ENCODE measurements at places on chromosomes 2 and 18.
A peak's percentile ranks its signal among the peaks of the same experiment; 100 is the strongest.

DNA sequence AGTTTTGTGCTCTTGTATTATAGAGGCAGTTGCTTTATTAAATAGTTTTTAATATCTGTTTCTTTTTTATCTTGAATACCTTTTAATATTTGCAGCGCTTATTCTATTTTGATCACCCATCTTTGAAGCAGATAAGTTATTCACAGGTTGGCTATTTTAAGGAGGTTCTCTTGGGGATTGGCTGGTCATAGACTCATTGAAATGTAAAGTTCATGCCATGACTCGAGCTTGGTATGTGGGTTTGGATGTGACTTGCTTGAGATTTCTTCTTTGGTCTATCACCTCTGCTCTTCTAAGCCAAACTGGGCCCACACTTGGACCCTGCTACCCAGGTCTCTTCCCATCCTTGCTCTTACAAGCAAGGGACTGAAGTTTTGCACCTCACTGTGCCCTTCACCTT, 33.6 kb downstream of the FARP2 start:
- no peak for DNase-seq

DNA sequence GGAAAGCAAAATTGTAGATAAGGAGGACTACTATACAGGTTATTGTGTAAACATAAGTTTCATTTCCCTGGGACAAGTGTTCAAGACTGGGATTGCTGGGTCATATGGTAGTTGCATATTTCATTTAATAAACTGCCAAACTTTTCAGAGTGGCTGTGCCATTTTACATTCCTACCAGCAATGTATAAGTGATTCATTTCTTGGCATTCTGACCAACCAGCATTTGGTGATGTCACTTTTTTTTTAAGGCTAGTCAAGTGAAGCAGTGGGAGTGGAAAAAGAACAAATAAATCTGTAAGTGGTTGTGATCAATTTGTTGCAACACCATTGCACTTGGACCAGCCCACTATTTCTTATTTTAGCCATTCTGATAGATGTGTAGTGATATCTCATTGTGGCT, 5.2 kb upstream of the CHCHD5 start:
- DNase-seq, result no peak

DNA sequence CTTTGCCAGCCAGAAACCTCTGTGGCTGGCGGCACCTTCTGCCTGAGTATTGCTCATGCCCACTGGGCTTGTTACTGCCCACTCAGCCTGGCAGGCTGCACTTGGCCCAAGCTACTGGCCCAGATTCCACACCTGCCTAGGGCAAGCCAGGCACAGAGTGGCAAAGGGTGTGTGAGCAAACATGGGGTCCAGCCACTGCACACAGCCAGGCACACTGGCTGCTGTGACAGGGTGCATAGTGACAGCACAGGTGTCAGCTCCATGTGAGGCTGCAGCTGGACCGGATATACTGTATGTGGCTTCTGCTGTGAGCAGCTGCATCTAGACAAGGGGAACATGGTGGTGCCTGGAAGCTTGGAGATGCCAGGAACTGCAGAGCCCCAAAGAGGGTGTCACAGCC, 113.9 kb downstream of the COPS8 start:
- DNase-seq, result no peak

GRCh38 chr2:152613235-152613634, 104.0 kb downstream of the PRPF40A start:
- DNase-seq, result no peak

DNA sequence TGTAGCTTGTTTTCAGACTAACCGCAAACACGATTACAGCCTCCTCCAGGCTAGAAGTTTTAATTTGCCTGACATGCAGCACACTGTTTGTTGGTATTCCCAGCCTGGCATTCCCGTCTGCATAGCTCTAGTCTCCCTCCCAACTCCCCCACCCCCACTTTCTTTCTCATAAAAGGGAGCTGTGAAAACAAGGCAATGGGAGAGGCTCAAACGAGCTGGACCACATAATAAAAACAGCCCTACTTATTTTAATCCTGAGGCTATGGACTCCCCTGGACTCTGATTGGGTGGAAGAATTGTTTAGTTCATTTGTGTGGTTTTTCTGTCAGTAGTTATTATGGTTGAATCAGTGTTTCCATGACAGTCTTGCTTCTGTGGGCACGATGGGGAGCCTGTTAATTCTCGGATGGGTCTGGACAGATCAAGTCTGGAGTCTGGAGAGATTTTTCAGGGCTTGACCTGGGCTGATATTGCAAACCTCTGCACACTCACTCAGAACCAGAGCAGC, 1.2 kb downstream of the STON1 start:
- no peak for DNase-seq

DNA sequence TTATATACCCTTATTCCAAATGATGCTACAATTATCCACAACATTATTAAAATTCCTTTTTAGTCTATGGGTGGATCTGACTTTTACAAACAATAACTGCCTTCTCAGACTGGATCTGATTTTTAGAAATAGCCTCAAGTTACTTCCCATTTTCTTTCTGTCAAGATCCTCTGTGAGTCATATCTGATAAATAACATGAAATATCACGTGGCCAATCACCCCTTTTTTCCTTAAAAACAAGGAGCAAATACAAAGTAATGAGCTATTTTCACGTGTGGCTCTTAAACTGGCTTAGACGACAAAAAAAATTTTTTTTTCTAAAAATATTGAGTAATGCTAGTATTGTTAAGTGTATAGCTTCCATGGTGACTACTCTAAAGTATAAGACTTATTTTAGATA, 6.7 kb downstream of the PELI1 start:
- no peak for DNase-seq

DNA sequence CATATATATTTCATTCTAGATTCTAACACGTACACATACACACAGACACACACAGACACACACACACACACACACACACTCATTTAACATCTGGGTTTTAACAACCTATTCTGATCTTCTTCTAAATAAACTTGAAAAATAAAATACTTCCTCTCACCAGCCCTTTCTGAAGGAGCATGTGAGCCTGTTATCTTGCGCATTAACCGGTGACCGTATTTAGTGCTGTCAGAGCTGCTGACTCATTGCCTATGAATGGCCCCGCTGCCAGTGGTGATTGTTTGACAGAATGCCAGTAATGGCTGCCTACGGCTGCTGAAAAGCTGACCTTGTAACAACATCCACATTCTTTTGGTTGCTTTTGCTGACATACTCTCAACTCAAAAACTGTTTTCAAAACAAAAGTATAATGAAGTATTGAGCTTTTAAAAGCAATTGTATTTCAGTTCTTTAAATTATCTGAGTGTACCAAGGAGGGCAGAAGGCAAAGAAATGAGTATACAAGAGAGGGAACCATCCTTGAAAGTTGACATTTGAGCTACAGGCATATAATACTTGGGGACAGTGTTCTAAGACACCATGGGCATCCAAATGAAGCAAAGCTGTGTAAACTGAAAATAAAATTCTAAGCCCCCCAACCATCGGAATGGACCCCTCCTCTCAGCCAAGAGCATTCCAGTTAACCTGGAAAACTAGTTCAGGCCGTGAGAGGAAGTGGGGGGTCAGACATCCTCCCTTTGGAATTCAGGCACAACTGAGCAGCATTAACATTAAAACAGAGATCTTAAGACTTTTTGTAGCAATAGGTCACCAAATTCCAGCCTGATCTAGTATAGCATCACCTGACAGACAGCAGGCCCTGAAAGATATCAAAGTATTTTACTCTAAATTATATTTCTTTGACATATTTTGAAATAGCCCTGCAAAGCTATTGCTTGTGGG, 50.2 kb upstream of the DTNA start:
- DNase-seq, result no peak

DNA sequence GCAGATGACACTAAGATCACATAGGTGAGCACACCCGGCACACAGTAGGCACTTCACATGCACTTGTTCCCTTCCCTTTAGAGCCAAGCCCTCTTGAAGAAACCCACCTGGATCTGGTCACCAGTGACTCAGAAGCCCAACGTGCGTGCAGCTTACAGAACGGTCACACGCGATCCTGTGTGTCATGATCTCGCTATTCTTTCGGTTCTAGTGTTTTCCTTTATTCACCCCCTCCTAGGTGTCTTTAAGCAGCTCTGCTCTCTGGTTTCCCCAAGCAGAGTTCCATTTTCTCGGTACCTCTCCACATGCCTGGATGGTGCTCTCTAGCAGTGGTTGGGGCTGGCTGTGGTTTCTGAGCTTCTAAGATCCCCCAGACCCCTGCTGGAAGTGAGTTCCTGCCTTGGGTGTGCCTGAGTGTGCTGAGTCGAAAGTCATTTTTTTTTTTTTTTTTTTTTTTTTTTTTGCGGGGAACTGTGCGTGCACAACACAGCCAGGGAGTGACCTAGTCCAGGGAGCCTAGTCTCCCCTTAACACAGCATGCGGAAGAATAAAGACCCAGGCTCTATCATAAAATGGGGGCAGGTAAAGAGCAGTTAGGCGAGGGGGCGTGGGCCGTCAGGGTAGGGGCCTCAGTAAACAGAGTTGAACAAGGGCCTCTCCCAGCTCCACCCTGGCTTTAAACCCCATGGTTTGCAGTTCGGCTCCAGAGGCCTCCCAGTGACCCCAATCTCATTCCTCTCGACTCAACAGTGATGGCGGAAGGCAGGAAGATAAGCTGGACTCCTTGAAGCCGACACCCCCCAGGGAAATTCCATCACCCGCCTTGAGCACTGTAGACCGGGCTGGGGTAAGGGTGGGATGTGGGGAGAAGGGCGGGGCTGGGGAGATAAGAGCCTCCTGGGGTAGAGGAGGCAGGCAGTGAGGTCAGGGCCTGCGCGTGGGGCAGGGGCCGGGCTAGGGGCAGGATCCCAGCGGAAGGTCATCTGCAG, 29.8 kb upstream of the DNMT3A start:
- no peak for DNase-seq

DNA sequence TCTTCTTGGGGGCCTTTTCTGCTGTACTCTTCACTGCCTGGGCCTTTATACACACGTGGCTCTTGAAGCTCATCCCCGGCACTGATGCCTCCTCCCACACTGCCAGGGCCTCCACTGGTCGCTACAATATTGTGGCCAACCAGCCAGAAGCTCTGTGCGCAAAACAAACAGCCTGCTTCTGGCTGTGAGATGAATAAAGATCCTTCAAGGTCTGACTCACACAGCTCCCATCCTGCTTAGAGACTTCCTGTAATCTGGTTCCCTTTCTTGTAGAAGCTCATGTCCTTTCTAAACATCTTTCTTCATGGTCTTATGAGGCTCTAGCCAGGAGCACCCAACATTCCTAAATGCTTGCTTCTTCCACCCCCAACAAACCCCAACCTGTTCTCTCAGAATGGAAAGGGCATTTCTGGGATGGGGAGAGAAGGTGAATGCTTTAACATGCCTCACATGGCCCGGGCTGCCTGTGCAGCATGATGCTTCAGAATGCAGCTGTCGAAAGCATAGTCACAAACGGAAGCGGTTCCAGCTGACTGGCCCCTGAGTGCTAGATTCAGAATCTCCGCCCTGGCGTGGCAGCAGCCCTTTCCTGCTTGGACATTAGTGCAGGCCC, 24.6 kb downstream of the NRP2 start:
- peak; percentile 9 for DNase-seq
